Naive B cell (primary cell): ENCODE measurements at places on chromosomes 6 and 20. TPM values are rescaled to one million over a fixed set of nuclear protein-coding genes. Genes with fewer than 3 reads are reported as not detected.
A peak's percentile ranks its signal among the peaks of the same experiment; 100 is the strongest.

Gene TMEM217
- polyA plus RNA-seq: not detected

Gene DPPA5
- not detected for polyA plus RNA-seq

DNA sequence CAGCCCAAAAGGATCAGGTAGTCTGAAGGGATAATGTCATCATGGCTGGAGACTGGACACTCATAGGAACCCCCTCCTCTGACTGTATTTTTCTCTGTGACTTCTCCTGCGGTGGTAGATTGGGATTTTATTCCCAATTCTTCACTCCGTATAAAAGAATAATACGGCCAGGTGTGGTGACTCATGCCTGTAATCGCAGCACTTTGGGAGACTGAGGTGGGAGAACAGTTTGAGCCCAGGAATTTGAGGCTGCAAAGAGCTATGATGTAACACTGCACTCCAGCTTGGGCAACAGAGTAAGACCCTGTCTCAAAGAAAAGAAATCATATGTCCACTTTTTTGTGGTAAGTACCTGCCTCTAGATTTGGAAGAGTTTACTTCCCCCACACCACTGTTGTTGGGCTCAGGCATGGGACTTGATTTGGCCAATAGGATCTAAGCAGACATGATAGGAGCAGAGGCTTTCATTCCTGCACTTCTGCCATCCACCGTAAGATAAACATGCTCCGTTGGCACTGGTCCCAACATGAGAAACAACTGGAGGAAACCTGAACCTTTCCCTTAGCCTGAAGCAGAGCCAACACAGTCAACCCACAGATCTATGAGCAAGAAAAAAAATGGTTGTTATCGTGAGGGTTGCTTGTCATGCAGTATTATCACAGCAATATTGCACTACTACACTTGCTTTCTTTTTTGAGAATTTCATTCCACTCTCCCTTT, 82.0 kb downstream of the JPH2 start:
- H3K4me1 ChIP-seq: no peaks in the 10 kb centered on the region
- no peak overlapping the region for H3K4me3 ChIP-seq
- DNase-seq: no peak
- peaks cover 65% of the 10 kb centered on the region for H3K27me3 ChIP-seq
- H3K36me3 ChIP-seq: no peaks in the 10 kb centered on the region

DNA sequence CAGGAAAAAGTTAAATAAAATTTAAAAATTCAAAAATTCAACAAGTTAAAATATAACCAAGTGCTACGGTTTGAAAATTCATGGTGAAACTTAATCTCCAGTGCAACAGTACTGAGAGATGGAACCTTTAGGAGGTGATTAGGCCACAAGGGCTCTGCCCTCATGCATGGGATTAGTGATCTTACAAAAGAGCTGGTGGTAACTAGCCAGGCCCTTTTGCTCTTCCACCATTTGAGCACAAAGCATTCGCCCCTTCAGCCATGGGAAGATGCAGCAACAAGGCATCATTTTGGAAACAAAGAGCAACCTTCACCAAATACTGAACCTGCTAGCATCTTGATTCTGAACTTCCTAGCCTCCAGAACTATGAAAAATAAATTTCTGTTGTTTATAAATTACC, 80.9 kb downstream of the RNGTT start:
- H3K27ac ChIP-seq: no peak overlapping the region
- H3K4me1 ChIP-seq: no peaks in the 10 kb centered on the region

- H3K36me3 ChIP-seq: no peaks in the 10 kb centered on the region
- no peaks in the 10 kb centered on the region for H3K27me3 ChIP-seq
- peak; percentile 13 for DNase-seq
- H3K4me1 ChIP-seq: peaks cover 6% of the 10 kb centered on the region
Observed at GRCh38 chr6:28371706-28372451, 22.1 kb downstream of the ZKSCAN3 start.

DNA sequence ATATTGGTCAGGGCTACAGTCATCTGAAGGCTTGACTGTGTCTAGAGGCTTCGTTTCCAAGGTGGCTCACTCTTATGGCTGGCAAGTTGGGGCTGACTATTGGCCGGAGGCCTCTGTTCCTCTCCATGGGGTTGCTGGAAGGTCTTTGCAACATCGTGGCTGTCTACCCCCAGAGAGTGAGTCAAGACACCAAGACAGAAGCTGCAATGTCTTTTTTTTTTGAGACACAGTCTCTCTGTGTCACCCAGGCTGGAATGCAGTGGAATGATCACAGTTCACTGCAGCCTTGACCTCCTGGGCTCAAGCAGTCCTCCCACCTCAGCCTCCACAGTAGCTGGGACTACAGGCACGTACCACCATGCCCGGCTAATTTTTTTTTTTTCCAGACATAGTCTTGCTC, 29.4 kb upstream of the KIF3B start:
- H3K27me3 ChIP-seq: peaks cover 5% of the 10 kb centered on the region
- H3K4me1 ChIP-seq: peaks cover 4% of the 10 kb centered on the region
- no peak overlapping the region for H3K4me3 ChIP-seq
- H3K36me3 ChIP-seq: no peaks in the 10 kb centered on the region

DNA sequence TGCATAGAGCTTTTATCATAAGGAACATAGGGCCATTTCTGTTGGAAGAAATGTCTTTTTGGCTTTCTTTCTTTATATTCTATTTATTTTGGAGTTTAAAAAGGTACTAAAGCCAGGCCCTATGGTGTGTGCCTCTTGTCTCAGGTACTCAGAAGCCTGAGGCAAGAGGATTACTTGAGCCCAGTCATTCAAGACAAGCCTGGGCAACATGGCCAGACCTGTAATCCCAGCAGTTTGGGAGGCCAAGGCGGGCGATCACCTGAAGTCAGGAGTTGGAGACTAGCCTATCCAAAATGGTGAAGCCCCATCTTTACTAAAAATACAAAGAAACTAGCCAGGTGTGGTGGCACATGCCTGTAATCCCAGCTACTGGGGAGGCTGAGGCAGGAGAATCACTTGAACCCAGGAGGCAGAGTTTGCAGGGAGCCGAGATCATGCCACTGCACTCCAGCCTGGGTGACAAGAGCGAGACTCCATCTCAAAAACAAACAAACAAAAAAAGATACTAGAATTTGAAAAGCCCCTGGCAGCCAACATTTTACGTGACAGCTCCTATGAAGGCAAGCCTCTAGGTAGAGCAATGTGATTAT, 80.0 kb downstream of the CBFA2T2 start:
- H3K27me3 ChIP-seq: no peaks in the 10 kb centered on the region
- H3K4me3 ChIP-seq: no peak overlapping the region
- no peak for DNase-seq
- no peaks in the 10 kb centered on the region for H3K36me3 ChIP-seq
- H3K4me1 ChIP-seq: peaks cover 45% of the 10 kb centered on the region
- peak overlapping the region; percentile 44 for H3K27ac ChIP-seq

GRCh38 chr6:150145427-150145826, 2.6 kb downstream of the PPP1R14C start:
- H3K27ac ChIP-seq: no peak overlapping the region
- no peak for DNase-seq
- H3K4me3 ChIP-seq: no peak overlapping the region
- H3K4me1 ChIP-seq: peaks cover 31% of the 10 kb centered on the region

- no peak overlapping the region for H3K27ac ChIP-seq
- no peak for DNase-seq
Observed at GRCh38 chr6:74069089-74069581, 373.1 kb downstream of the CD109 start.

DNA sequence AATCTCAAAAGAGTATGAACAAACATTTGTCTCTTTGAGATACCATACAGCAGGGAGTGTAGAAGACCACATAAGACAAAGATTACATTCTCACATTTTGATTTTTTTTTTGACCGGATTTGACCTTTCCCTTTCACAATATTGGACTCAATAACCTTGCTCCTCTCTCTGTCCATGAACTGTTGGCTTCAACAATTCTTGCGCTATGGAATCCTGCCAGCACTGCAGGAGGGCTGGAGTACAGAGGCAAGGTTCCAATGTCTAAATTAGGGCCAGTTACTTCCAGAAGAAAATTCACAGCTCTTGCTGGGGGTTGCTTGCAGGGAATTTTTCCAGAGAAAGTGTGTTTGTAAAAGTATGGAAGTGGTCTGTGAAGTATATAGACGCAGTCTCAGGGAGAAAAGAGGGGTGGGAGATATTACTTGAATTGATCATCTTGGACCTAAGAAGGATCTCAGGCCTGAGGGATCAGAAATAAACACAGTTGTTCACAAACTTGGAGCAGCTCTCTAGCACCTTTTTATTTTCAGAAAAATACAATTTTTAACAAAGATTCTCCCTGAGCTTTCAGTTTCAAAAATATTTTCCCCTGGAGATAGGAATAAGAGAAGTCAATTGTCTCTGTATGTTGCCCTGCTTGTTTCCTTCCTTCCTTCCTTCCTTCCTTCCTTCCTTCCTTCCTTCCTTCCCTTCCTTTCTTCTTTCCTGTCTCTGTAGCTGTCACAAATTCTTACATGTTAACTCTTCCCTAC, 765.9 kb downstream of the BCKDHB start:
- no peaks in the 10 kb centered on the region for H3K27me3 ChIP-seq
- DNase-seq: no peak
- H3K4me1 ChIP-seq: no peaks in the 10 kb centered on the region
- H3K27ac ChIP-seq: no peak overlapping the region
- no peaks in the 10 kb centered on the region for H3K36me3 ChIP-seq

GRCh38 chr6:42393339-42393738, 58.4 kb downstream of the TRERF1 start:
- no peak overlapping the region for H3K4me3 ChIP-seq
- H3K4me1 ChIP-seq: no peaks in the 10 kb centered on the region
- H3K27ac ChIP-seq: peak overlapping the region; percentile 40
- no peaks in the 10 kb centered on the region for H3K36me3 ChIP-seq
- no peaks in the 10 kb centered on the region for H3K27me3 ChIP-seq
- DNase-seq: no peak

- no peak for DNase-seq
- H3K27me3 ChIP-seq: peaks cover 15% of the 10 kb centered on the region
- no peak overlapping the region for H3K27ac ChIP-seq
- peak overlapping the region; percentile 94 for H3K4me3 ChIP-seq
- peaks cover 22% of the 10 kb centered on the region for H3K4me1 ChIP-seq
Observed at GRCh38 chr6:37704923-37705238, 7.2 kb upstream of the MDGA1 start.

GRCh38 chr6:130749402-130749801, 77.8 kb upstream of the SMLR1 start:
- H3K4me3 ChIP-seq: no peak overlapping the region
- no peaks in the 10 kb centered on the region for H3K27me3 ChIP-seq
- H3K36me3 ChIP-seq: peaks cover 7% of the 10 kb centered on the region
- H3K4me1 ChIP-seq: no peaks in the 10 kb centered on the region
- DNase-seq: no peak

DNA sequence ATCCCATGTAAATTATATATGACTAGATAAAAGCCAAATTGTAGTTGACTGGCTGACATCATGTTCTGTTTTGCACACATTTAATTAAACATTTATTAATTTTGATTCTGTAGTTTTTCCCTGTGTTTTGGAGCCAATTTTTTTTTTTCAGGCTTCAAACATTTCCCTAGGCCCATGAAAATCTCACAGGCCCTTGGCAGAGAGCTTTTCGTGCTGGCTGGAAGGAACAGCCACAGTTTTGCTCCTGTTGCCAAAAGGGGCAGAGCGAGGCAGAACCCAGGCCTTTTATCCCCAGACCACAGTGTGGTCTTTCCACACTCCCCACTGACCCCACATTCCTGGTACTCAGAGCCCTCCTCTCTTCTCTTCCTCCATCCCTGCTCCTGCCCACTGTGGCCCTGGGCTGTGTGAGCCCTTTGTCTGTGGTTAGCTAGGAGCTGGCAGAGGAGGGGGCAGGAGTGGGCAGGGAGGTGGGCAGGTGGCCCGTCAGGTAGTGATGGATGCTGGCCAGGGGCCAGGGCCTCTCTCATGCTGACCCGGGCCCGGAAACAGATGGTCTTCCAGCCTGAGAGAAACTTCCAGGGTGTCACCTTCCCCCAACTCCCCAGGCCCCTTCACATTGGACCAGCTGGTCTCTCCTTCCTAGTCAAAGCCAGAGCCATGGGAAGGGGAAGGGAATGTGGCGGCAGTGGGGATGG, 19.4 kb upstream of the CCM2L start:
- no peak overlapping the region for H3K4me3 ChIP-seq
- DNase-seq: no peak
- no peaks in the 10 kb centered on the region for H3K36me3 ChIP-seq
- H3K4me1 ChIP-seq: peaks cover 5% of the 10 kb centered on the region
- H3K27me3 ChIP-seq: peaks cover 39% of the 10 kb centered on the region

- peaks cover 17% of the 10 kb centered on the region for H3K27me3 ChIP-seq
- no peaks in the 10 kb centered on the region for H3K36me3 ChIP-seq
- no peaks in the 10 kb centered on the region for H3K4me1 ChIP-seq
- H3K27ac ChIP-seq: no peak overlapping the region
- no peak overlapping the region for H3K4me3 ChIP-seq
Observed at GRCh38 chr6:3471711-3472110, 14.9 kb upstream of the SLC22A23 start.

DNA sequence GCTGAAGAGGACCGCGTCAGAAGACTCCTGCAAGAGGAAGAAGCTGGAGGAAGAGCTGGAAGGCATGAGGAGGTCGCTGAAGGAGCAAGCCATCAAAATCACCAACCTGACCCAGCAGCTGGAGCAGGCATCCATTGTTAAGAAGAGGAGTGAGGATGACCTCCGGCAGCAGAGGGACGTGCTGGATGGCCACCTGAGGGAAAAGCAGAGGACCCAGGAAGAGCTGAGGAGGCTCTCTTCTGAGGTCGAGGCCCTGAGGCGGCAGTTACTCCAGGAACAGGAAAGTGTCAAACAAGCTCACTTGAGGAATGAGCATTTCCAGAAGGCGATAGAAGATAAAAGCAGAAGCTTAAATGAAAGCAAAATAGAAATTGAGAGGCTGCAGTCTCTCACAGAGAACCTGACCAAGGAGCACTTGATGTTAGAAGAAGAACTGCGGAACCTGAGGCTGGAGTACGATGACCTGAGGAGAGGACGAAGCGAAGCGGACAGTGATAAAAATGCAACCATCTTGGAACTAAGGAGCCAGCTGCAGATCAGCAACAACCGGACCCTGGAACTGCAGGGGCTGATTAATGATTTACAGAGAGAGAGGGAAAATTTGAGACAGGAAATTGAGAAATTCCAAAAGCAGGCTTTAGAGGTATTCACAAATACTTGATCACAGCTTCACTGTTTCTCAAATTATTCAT, 8.9 kb upstream of the SNRNP48 start:
- no peak overlapping the region for H3K27ac ChIP-seq
- peaks cover 26% of the 10 kb centered on the region for H3K36me3 ChIP-seq
- H3K4me3 ChIP-seq: no peak overlapping the region
- H3K4me1 ChIP-seq: no peaks in the 10 kb centered on the region
- DNase-seq: no peak
- H3K27me3 ChIP-seq: peaks cover 22% of the 10 kb centered on the region

DNA sequence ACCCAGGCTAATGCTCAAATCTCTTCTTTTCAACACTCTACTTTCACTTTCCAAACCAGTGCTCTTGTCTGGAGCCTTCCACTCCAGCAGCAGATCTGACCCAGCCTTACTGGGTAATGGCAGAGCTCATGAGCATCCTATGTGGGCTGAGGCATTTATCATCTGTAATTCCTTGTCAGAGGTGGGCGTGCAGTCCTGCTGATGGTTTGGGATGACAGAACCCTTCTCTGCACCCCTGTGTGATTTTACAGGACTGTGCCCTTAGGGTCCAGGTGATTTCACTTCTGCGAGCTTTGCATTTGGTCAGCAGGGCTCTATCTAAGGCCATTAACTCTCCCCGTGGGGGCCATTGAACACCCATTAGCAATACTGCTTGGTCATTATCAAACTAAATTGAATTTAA, 55.4 kb downstream of the LAMA4 start:
- DNase-seq: no peak
- no peak overlapping the region for H3K4me3 ChIP-seq
- no peaks in the 10 kb centered on the region for H3K4me1 ChIP-seq
- H3K27ac ChIP-seq: no peak overlapping the region
